ENCODE measurements at places on chromosomes 16 and 17.
A peak's percentile ranks its signal among the peaks of the same experiment; 100 is the strongest.

- DNase-seq, result no peak
Observed at GRCh38 chr17:27466376-27466742, 10.1 kb downstream of the KSR1 start.

DNA sequence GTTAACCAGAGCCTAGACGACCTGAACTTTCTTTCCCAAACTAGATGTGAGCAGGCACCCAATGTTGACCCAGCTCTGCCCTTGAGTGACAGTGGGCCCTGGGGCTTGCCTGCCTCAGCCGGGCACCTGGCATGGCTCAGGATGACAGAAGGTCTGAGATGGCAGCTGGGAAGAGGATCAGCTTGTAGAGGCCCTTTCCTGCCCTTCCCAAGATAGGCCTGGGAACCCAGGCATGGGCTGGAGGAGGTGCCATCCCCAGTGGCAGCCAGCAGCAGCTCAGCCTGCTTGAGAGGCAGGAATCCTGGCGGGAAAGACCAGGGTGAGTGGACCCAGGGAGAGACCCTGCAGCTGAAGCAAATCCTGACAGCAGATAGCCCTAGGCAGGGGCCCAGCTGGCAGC, 59.1 kb downstream of the PIPOX start:
- DNase-seq, result no peak

GRCh38 chr17:21345236-21345635, 30.9 kb upstream of the KCNJ12 start:
- DNase-seq, result no peak

DNA sequence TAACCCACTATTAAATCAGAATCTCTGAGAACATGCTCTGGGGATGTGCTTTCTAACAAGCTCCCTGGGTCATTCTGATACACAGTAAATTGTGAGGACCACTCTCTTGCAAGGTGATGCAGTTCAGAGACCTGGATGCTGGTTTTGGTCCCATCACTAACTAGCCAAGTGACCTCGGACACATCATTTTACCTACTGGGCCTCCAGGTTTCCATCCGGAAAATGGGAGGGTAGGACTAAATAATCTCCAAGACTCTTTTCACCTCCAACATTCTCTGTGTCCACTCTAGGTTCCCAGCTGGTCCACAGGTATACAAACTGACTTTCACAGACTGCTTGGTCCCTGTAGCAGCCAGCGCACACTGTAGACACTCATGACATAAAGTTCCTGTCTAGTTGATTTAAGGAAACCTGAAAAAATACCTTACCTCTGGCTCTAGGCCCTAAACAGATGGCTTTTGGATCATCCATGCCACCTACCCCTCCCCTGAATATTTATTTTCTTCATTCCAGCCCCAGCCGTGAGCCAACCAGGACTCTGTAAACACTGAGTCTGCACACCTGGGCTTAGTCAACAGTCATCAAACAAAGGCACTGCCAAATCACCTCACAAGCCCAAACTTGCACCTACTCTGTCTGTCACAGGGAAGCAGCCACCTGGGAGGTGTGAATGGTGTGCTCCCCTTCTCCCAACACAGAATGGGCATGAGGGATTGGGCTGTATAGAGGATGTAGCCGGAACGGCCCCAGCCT, 51.3 kb upstream of the MRPS23 start:
- no peak for DNase-seq

GRCh38 chr17:20234276-20234675, 225.1 kb downstream of the SPECC1 start:
- DNase-seq, result no peak

DNA sequence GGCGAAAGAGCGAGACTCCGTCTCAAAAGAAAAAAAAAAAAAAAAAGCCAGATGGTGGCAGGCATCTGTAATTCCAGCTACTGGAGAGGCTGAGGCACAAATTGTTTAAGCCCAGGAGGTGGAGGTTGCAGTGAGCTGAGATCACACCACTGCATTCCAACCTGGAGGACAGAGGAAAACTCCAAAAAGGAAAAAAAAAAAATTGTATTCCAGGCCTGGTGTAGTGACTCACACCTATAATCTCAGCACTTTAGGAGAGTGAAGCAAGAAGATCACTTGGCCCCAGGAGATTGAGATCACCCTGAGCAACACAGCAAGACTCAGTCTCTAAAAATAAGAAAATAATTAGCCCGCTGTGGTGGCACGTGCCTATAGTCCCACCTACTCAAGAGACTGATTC, 20.1 kb downstream of the HBQ1 start:
- DNase-seq, result no peak

DNA sequence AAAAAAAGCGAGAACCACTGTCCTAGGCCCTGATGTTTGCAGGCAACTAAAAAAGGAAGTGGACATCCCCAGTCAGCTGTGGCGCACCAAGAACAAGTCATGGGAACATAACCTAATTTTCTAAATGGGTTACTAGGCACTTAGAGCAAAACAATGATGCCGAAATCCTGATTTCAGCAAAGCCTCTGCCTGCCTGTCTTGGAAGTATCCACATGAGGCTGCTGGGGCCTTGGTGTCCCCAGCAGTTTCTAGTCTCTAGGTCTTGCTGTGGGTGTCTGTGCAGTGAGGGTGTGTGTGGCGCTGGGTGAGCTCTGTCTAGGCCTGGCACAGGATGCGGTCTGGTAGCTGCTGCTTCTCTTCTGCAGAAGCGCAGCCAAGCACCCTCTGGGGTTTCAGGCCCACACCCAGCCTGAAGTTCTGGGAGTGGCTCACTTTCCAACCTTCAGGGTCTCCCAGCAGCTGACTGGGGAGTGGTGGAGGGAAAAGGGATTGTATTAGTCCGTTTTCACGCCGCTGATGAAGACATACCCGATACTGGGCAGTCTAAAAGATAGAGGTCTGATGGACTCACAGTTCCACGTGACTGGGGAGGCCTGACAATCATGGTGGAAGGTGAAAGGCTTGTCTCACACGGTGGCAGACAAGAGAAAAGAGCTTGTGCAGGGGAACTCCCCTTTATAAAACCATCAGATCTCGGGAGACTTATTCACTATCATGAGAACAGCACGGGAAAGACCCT, 21.1 kb downstream of the STH start:
- peak; percentile 20 for DNase-seq

GRCh38 chr17:70317421-70317820, 148.1 kb downstream of the KCNJ2 start:
- DNase-seq, result no peak

DNA sequence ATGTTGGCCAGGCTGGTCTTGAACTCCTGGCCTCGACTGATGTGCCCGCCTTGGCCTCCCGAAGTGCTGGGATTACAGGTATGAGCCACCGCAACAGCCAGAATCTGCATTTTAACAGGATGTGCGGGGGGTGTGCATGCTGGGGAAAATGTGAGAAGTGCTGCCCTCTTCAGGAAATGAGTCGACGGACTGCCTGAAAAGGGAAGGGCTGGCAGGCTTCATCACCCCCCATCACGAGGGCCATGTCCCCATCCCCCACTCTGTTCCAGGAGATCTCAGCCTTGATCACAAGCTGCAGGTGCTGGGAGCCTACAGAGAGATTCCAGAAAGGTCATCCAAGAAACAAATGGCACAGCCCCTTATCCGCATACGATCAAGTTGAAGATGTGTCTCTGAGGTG, 195.3 kb upstream of the RPL38 start:
- DNase-seq, result no peak

GRCh38 chr17:74950207-74950606, 14.5 kb downstream of the OTOP3 start:
- no peak for DNase-seq

- DNase-seq, result no peak
Observed at GRCh38 chr16:83005653-83006160, 378.9 kb downstream of the CDH13 start.

GRCh38 chr16:88468275-88469129, 15.4 kb downstream of the ZFPM1 start:
- DNase-seq, result no peak

GRCh38 chr17:29778956-29779811, 150.8 kb downstream of the SSH2 start:
- DNase-seq, result peak; percentile 78

DNA sequence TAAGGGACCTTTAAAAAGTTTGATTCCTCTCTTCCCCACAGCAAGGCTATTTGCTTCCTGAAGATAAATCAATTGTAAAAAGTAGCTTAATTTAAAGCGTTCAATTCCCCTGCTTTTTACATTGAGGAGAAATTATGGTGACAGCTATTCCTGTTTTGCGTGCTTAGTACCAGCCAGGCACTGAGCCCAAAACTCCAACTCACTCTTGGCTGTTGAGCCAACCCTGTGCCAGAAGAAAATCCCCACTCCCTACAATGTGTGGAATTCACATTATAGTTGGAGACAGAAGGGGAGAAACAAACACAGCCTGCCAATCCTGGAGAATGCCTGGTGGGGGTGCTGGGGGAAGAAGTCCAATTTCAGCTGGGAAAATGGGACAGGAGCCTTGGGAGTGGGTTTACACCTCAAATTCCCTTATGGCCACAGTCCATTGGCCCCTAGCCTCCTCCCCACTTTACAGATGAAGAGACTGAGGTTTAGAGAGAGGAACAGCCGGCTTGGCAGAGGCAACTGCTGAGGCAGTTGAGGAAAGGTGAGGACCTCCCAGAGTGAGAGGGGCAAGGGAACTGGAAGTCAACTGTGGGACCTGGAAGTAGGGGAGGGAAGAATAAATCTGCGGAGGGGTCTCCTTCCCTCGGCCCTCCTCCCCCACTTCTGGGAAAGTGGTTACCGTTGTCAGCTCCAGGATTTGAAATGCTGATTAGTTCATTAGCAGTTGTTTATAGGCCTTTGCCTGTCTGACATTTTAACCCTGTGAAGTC, 26.1 kb downstream of the CDH1 start:
- no peak for DNase-seq

DNA sequence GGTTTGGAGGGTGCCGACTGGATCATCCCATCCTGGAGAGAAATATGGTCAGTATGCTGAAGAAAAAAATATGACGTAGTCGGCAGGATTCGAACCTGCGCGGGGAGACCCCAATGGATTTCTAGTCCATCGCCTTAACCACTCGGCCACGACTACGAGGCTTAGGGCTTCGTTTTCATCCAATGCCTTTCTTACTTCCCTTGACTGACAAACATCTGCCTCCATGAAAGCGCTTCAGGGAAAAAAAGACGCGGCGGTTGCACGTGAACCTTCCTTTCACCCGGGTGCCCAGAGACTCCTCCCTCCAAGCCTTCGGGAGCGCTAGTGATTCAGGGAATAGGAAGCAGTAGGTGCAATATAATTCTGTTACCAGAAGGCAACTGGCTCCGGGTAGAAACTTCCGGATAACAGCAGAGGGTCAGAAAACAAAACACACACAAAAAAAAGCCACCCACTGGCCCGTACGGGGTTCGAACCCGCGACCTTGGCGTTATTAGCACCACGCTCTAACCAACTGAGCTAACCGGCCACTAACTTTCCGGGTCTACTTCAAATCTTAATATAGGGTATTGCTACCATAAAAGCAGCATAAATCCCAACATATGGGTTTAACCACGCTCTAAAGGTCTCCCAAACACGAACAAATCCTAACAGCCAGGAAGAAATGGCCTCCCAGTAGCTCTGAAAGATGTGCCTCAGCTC, 16.3 kb upstream of the AURKB start:
- DNase-seq, result no peak

- DNase-seq, result no peak
Observed at GRCh38 chr17:65039336-65039988, 17.1 kb downstream of the GNA13 start.

- no peak for DNase-seq
Observed at GRCh38 chr16:23957287-23957686, 121.5 kb downstream of the PRKCB start.

DNA sequence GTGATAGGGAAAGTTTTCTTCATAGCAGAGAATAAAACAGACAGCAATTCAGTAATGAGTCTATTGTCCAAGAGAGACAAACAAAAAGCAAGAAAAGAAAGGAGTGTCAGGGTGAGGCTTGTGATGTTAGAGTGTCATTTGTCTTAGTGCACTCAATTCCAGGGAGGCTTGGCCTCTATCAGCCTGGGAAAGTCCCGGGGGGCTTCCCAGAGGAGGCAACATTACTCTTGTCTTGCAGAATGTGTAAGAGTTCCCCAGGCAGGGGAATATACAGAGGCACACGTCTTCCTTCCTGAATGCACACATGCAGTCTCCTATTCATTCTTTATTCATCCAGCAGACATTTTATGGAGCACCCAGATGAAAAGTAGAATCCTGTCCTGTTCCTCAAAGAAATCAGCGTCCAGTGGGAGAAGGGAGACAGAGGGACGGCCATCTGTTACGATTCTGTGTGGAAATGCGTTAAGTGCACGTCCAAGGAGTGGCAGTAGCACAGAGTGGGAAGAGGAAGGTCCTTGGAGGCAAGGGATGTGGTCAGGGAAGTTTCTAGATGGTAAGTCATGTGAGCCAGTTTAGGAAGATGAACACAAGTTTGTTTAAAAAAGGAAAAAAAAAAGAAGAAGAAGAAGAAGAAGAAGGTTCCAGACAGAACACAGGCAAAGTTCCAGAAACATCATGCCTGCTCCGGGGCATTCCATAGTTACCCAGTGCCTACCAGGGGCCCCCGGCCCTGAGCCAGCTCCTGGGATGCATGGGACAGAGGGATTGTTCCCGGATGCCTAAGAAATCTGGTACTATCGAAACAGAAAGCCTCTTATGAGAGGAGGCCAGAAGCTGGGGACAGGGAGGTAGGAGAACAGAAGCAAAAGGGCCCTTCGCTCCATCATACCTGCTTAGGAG, 21.1 kb downstream of the CACNG4 start:
- no peak for DNase-seq

- no peak for DNase-seq
Observed at GRCh38 chr17:45664921-45665320, 119.2 kb upstream of the CRHR1 start.

GRCh38 chr16:85056211-85056748, 28.7 kb downstream of the KIAA0513 start:
- no peak for DNase-seq

- no peak for DNase-seq
Observed at GRCh38 chr16:86306811-86307513, 203.4 kb upstream of the FOXF1 start.

GRCh38 chr16:78813661-78814311, 714.3 kb downstream of the WWOX start:
- no peak for DNase-seq

- no peak for DNase-seq
Observed at GRCh38 chr17:43782913-43783680, 2.9 kb downstream of the CFAP97D1 start.

DNA sequence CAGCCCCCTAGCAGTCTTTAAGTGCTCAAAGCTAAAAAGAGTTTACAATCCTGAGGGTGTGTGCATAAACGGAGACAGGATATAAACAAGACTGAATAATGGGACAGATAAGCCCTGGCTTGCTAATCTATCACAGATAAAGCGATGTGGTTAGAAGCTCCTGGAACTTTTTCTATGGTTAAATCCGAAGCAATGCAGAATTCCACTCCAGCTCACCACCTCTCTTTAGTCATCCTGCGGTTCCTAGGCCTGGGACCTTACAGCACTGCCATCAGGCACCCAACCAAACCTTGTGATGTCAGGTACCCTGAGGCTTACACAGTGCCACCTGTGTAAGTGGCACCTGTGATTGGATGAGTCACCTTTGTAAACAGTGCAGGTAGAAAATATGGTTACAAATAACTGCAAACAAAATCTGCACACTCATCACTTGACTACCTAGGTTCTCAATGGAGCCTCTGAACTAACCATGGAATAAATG, 31.5 kb upstream of the B4GALNT2 start:
- DNase-seq, result no peak

- DNase-seq, result no peak
Observed at GRCh38 chr17:574061-574460, 140.6 kb downstream of the VPS53 start.
